ENCODE measurements at places on chromosomes 4 and X.

DNA sequence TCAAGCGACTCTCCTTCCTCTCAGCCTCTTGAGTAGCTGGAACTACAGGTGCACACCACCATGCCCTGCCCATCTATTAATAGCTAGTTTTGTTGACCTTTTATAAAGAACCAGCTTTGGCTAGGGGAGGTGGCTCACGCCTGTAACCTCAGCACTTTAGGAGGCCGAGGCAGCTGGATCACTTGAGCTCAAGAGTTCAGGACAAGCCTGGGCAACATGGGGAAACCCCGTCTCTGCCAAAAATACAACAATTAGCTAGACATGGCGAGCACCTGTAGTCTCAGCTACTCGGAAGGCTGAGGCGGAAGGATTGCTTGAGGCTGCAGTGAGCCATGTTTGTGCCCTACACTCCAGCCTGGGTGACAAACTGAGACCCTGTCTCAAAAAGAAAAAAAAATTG, 2.7 kb downstream of the TKTL1 start:
- no peak for DNase-seq

DNA sequence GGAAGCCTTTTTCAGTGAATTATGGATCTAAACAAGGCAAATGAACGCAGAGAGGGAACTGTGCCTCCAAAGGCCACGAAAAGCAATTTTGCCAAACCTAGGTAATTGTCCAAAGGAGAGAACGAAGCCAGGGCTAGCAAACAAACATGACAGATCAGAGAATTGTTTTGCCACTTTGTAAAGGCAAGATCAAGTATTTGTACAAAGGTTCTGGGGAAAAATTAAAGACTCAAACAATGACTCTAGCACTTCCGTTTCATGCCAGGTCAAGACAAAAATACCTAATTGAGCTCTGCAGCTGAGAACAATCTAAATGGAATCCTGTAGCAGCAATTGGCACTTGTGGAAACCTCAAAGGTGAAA, 8.5 kb downstream of the RBM47 start:
- DNase-seq: no peak

DNA sequence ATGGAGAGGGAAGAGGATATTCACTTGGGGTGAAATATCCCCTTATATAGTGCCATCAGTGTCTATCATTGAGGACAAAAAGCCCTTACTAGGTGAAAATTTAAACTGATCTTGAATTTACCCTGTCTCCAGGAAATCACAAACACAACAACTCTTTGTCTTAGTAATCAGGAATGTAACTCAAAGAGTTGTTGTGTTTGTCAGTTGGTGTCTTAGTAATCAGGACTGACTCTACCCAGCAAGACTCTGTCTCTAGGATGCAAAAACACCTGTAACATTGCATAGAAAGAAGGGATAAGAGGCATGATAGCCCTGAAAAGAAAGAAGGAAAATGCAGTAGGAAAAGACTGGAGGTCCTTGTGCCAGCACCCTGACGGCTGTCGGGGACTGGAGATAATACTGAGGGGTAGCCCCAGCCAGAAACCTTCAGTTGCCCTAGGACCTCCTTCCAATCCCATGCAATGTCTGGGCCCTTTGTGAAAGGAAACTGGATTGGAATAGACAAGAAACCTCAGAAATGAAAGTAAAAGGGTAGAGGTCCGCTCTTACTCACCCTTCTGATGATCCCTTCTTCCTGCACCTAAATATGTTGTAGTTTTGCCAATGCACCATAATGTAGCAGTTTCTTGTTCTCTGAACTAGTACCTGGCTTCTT, 45.3 kb downstream of the HMGB2 start:
- no peak for DNase-seq

DNA sequence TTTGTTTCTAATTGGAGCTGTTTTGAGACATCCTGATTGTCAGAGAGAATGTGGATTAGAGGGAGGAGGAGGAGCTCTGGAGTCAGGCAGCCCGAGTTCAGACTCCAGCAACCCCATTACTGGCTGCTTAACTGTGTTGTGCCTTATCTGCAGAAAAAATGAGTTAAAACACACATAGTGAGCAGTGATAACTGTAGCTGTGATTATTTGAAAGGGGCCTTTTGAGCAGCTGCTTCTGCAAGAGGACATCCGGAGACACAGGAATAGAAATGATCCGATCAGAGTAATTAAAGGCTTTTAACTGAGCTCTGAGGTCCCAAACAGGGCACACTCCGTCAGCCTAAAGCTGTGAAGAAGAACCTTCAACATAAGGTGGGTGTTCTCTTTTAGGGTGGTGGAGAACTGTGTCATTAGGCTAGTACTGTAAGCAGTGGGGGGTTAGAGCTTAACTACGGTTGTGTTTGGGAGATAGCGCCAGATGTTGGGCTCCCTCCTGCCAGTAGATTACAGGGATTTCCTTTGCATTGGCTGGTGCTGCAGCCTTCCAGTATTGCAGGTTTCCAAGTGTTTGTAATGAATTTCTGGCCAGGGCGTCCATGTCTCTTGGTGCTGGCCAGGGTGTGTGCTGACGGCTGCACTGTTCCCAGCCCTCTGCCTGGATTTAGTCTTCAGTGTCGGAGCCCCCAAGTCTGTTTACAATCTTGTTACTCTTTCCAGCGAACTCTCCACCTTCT, 24.3 kb downstream of the ADD1 start:
- DNase-seq: peak; percentile 57

GRCh38 chr4:99052902-99053301, 35.7 kb downstream of the ADH5 start:
- DNase-seq: no peak

- DNase-seq: peak; percentile 68
Observed at GRCh38 chr4:177051473-177052060, 258.1 kb upstream of the NEIL3 start.

- DNase-seq: no peak
Observed at GRCh38 chrX:150572206-150572605, 3.8 kb downstream of the MTM1 start.

DNA sequence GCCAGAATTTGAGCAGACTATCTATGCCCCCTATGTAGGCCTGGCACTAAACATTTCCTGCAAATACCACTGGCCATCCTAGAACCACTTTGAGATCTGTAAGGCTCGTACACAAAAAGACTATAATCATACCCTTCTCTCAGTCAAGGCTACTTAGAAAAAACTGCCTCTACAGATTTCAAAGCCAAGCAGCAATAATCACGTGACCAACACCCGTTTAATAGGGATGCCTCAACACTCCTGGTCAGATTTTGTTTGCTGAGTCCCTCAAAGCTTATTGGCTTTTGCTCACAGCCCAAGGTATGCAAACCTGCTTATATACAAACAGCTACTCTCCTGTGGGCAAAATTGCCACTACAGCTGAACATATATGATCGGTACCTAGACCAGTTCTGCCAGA, 897 bp downstream of the COX7B2 start:
- DNase-seq: no peak

DNA sequence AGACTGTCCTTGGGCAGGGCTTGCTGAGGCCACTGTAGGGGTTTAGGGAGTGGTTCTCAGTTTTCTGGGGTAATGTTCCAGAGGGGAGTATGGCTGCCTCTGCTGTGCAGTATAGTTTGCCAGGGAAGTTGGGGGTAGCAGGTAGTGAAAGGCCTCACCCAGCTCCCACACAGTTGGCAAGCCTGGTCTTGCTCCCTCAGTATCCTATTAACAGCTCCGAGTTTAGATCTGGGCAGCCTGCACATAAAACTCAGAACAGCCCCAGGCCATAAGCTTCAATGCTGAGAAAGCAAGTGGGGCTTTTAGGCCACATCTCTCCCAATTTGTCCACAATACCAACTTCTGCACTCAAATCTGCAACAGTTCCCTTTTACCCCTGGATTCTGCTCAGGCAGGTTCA, 205.2 kb downstream of the GALNTL6 start:
- DNase-seq: no peak

DNA sequence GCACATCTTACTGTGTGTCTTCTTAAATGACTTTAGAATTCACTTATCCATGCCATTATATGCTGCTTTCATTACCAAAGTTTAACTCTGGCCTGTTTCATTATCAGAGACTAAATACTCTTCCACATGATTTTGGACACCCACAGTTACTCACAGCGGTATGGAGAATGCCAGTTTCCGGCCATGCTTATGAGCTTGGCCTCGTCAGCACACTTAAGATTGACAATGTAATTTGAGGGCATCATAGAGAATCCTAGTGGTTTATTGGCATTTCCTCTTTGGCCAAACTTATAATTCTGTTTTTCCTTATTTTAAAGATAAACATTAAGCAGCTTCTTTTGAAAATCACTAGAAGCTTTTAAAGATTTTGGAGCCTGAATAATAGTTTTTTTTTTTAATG, 104.5 kb downstream of the IRF2 start:
- DNase-seq: no peak

DNA sequence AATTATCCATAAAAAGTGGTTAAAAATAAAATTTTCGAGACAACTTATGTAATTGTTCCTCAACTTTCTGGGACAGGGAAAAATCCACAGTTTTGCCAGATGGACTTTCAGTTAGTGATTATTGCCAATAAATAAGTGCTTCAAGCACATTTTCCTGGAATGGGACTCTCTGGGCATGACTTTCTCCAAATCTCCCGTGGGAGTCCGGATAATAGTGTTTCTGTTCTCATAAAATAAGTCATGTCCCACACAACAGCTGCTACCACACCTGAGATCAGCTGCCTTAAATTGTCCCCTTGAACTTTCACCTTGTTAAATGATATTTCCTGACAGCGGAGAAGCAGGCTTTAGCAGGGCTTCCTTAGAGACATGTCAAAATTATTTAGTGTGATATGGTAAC, 133.4 kb upstream of the NAP1L5 start:
- no peak for DNase-seq

DNA sequence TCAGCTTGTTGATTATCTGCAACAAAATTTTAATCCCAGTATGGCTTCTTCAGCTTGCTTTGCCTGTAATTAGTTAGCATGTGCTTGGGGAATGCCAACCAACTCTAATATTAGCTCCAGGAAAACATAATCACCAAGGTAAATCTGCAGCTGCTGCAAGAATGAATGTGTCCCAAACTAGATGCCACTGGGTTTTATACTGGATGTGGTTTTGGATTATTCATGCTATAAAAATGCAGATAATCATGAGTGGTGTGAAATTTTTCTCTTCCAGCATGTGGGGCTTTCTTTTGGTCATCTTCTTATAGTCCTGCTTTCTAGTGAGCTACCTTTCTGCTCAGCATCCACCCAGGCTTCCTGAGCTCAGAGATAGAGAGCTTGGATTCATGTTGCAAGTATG, 295.9 kb upstream of the CASK start:
- no peak for DNase-seq

GRCh38 chrX:67619253-67619652, 75.4 kb downstream of the AR start:
- no peak for DNase-seq

- no peak for DNase-seq
Observed at GRCh38 chrX:71454222-71454621, 78.7 kb upstream of the OGT start.

GRCh38 chrX:22095286-22095685, 63.2 kb downstream of the PHEX start:
- peak; percentile 21 for DNase-seq

GRCh38 chr4:44160776-44161367, 287.7 kb downstream of the KCTD8 start:
- no peak for DNase-seq

DNA sequence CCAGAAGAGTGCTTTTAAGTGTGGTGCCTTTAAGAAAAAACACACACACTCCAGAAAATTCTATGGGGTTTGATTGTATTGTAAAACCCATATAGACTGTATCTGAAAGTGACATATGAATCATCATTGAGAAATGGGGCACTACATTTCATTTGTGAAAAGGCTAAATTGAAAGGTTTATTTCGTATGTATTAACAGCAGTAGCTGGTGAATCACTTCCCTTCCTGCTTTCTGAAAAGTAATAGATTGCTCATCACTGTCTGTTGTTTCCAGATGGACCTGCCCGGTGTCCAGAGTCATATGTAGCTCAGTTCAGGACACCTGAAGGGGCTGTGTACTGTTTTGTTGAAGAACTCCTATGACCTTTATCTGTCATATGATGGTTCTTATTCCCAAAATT, 28.1 kb upstream of the HPRT1 start:
- DNase-seq: no peak

- no peak for DNase-seq
Observed at GRCh38 chr4:87055311-87055710, 120.5 kb downstream of the AFF1 start.

DNA sequence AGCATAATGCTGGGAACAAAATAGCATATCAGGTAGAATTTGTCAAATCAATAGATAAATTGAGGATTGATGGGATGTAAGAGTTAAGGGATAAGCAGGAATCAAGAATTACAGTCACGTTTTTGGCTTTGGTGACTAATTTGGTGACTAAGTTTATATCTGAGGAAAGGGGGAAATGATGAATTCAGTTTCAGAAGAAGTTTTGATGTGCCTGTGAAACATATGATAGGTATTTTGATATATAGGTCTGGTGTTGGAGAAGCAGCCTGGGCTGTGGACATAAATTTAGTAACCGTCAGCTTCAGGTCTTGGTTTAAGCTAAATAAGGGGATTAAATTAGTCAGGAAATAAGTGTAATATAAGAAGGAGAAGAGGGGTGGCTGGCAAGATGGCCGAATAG, 79.0 kb upstream of the EDA2R start:
- no peak for DNase-seq

DNA sequence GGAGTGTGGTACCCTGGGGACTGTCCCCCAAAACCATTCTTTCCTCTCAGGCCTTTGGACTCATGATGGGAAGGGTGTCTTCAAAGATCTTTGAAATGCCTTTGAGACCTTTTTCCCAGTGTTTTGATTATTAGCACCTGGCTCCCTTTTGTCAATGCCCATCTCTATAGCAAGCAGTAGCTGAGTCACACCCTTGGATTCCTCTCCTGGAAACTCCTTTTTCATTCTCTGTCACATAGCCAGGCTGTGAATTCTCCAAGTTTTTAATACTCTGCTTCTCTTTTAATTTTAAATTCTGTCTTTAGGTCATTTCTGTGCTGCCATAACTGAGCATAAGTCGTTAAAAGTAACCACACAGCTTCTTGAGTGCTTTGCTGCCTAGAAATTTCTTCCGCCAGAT, 29.7 kb downstream of the IL21 start:
- no peak for DNase-seq

GRCh38 chrX:44225667-44226066, 117.8 kb downstream of the EFHC2 start:
- DNase-seq: no peak

DNA sequence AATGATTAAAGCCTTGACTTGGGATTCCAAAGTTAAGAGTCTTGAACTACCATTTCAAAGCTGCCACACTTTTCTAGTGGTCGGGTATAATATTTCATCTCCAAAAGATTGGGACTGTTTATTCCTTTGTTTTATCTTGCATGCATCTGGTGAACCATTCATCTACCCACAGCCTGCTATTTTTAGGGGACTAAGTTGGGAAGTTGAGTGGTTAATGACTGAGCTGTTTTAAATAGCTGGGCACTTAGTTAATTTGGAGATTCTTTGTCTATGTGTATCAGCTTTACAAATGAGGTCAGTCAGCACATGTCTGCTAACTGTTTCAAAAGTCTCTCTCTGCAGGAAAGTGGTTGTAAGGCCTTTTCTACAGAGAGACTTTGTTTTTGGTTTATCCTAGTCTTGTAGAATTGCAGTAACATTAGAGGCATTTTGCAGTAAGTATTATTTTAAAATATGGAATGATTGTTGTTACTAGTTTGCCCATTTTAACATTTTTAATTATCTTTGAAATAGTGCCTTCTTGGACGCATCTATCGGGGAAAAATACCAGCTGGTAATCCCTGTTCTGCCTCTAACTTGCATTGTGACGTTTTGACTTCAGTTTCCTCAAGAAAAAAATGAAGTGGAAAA, 8.2 kb downstream of the BMP2K start:
- DNase-seq: no peak

- no peak for DNase-seq
Observed at GRCh38 chrX:31555506-31555905, 483.7 kb upstream of the FTHL17 start.

Data from testis (tissue), 5 donors.